ENCODE measurements at places on chromosomes 13 and 19.

DNA sequence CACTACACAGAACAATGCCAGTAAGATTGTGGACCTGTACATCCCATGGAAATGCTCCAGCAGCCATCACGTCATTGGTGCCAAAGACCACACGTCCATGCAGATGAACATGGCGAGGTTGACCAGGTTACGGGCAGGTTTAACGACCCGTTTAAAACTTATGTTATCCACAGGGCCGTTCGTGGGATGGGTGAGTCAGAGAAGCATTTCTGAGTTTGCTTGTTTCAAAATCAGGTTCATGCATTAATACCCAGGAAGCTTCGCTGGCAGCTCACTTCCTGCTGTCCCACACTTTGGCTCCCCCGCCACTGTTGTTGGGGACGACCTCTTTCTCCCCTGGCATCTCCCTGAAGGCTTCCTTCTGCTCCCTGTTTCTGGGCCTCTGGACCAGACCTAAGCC, 194.1 kb downstream of the USP12 start:
- DNase-seq, result no peak

- no peak for DNase-seq
These were observed 79.9 kb upstream of the RAP2A start for GRCh38 chr13:97353927-97354675.

DNA sequence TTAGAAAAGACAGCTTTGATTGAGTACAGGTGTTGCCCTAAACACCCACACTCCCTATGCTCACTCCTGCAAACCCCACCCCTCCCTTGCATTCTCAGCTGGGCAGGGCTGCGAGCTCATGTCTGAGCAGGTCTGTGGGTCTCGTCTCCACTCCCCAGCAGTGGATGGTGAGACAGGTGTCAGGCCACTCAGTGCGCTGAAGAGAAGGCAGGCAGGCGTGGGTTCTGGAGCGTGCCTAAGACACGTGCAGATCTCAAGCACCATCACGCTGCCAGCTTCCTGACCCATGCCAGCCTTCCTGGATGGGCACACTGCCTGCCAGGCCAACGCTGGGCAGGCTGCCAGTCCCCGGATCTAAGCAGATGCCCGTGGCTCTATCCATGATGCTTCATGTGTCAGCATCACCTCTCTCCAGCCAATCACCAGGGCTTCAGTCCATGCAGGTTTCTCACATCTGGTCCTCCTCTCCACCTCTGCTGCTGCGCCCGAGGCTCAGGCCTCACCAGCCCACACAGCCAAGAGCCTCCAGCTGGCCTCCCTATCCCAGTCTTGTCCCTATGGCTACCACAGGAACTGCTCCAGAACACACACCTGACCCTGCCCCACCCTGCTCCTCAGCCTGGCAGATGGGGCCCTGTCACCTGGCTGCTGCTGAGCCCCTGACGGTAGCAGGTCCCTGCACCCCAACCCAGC, 42.6 kb downstream of the EPS15L1 start:
- no peak for DNase-seq

DNA sequence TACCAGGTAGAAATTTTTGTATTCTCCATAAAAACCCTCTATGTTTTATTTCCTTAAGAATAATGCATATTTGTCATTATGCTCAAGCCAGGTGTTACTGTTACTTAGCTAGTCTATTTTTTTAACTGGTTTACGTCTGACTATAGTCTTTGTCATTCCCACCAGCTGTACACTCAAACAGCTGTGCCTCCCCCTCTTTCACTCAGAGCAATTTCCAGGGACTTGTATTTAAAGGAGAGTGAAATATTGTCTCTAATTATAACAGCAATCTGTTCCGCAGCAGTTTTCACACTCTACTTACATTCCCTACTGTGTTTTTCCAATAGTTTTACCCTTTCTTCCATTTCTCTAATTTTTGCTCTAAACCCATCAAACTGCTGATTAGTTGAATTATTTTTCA, 813.6 kb upstream of the MIR17HG start:
- DNase-seq, result no peak

- no peak for DNase-seq
These were observed 80.3 kb upstream of the UQCRFS1 start for GRCh38 chr19:29293292-29293691.

DNA sequence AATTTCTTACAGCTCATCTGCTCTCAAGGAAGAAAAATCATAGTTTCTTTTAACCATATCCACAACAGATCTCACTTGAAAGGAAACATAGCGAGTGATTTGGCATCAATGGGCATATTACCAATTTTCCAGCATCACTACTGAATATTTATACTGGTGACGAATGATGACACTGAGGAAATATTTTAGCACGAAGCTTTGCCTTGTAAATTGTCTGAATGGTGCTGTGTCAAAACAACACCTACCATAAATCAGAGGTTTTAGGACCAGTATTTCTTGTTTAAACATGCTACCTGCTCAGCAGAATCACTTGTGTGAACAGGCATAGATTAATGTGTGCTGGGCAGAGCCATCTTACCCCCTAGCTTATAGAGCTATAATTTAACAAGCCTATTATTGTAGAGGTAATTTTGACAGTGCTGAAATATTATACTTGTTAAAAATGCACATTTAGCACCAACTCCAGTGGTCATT, 146.8 kb downstream of the ABCC4 start:
- no peak for DNase-seq

Data from GM12864 (cell line).